ENCODE measurements at places on chromosomes 5 and 9.

GRCh38 chr9:6711403-6711802 is 46.4 kb upstream of the KDM4C start:
- DNase-seq = no peak

DNA sequence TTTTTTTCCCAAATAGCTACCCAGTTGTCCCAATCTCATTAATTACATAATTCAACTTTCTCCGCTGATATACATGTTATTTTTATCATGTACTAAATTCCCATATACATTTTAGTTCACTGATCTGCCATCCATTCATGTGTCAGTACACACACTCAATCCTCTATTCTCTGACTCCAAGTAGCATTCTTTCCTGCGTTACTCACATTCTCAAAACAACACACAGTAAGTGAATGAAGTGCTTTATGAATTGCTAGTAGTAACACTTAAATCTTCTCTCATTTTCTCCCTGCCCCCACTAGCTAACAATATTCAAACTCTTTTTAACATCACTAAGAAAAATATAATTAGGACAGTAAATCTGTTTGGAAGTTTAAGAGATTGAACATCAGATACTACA is 8.9 kb downstream of the ZNF366 start:
- no peak for DNase-seq

DNA sequence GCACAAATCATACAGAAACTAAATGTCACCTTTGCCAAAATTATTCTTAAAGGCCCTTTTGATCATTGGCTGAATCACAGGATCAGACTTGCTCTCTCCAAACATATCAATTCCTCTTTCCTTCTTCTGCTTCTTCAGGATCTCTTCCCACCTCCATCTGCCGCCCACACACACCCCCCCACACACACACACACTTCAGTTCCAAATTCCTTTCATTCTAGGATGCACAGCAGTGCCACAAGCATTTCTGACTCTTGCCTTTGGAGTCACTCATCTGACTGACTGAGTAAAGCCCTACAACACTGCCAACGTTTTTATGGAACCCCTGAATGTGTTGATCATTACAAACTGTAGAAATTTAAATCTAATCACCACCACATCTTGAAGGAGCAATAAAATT is 22.9 kb downstream of the DNAH5 start:
- no peak for DNase-seq

GRCh38 chr5:56534102-56534829 is 281.1 kb upstream of the MAP3K1 start:
- no peak for DNase-seq

GRCh38 chr5:149448431-149448830 is 69.3 kb upstream of the IL17B start:
- DNase-seq = no peak

DNA sequence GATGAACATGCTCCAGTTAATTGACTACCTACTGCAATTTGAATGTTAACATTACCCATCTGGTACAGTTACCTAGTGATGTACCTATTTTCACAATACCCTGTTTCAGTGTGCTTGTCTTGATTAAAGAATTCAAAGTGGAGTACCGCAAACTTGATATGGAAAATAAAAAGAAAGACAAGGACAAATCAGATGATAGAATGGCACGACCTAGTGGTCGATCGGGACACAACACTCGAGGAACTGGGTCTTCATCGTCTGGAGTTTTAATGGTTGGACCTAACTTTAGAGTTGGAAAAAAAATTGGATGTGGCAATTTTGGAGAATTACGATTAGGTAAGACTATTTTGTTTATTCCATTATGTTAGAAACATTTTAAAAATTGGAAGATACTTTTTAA is 33.5 kb downstream of the CSNK1G3 start:
- DNase-seq = no peak

DNA sequence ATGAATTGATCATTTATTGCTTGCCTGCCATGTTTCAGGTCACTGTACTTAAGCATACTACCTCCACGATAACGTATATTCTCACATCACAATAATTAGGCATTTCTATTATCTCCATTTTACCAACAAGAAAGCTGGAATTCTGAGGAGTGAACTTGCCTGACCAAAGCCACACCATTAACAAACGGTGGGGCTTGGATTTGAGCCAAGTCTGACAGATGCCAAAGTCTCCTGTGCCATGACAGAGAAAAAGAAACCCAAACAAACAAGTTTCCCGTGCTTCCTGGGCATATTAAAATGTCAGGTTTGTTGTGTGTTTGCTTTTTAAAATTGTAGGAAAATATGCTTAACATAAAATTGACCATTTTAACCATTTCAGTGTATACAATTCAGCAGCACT is 40.8 kb upstream of the KCNV2 start:
- DNase-seq = no peak

All from NT2/D1 (cell line).